Epithelial cell of prostate (primary cell): ENCODE measurements at places on chromosomes 5 and 9.
A peak's percentile ranks its signal among the peaks of the same experiment; 100 is the strongest.

- DNase-seq: no peak
Measured at GRCh38 chr5:156474251-156474650, 147.3 kb downstream of the SGCD start.

DNA sequence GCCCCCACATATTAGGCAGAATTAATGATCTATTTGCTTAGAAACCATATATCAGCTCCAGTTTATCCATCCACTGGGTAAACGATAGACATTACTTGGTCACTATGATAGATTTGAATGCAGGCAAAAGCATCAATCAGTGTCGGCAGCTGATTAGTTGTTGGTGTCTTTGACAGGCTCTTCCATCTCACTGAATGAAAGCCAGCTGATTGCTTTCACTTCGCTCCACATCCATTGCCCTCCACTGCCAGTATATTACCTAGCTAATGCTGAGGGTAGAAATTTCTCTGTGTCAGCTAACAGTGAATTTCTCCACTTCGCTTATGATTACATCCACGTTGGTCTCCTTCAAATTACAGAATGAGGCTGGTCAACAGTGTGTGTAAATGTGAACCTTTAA lies 821.3 kb upstream of the TYRP1 start:
- no peak for DNase-seq

- DNase-seq: no peak
Measured at GRCh38 chr9:68653141-68653595, 51.9 kb upstream of the PIP5K1B start.

DNA sequence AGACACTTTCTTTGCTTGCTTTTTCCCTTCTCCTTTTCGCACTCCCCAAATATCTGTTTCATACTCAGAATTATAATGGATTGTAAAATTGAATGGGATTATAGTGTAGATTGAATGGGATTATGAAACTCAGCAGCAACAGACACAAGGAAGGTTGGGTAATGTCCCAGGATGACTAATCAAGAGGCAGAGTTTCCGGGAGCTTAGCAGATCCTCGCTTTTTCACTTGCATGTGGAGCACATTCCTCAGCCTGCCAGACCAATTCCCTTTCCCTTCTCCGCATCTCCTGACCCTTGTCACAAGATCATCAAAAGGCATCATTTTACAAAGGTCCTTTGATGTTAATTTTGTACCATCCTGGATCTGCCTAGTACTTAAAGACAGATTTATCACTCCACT lies 55.1 kb upstream of the SLC1A1 start:
- no peak for DNase-seq

GRCh38 chr9:105972466-105973204 lies 278.3 kb downstream of the TMEM38B start:
- no peak for DNase-seq

DNA sequence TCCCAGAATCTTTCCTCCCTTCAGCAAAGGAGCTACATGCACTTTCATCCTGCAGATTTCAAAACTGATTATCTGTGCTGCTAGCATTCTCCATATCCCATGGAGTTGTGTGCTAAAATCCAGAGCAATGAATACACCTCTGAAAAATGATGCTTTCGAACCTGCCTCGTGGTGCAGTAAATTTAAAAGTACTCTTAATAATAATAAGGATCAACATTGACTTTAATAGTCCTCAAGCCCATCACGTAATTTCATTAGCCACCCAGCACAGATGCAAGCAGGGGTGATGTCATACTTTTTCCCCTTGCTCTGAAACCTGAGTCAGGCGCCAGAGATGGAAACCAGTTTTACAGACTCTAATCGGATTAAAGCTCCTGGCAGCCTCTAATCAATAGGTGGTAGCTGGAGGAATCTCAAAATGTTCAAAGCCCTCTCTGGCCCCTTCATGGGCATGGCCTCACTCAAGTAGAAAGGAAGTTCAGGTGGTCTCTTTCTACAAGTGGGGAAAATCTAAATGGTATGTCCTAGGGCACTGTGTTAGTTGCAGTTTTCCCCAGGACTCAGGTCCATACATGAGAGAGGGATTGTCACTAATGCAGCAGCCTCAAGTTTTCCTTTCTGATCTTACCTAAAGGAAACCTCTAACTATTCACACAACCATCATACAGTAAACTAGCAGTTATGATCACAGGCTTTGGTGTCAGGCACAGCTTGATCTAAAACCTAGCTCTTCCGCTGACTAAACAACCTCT lies 221.6 kb upstream of the SLC30A5 start:
- DNase-seq: no peak

GRCh38 chr5:16889203-16889971 lies 46.7 kb downstream of the MYO10 start:
- DNase-seq: no peak

GRCh38 chr9:133335924-133336811 lies at the start of gene SURF6:
TSS of gene SURF6 (minus strand) at chr9:133336188. CDS start at chr9:133336132, 56 bp downstream.
- DNase-seq: peak; percentile 43

GRCh38 chr5:10630126-10630525 lies 66.3 kb downstream of the ANKRD33B start:
- DNase-seq: peak; percentile 75

GRCh38 chr9:109739760-109740159 lies 40.2 kb upstream of the PALM2AKAP2 start:
- DNase-seq: no peak

- no peak for DNase-seq
Measured at GRCh38 chr5:57600321-57600720, 117.7 kb upstream of the ACTBL2 start.

- DNase-seq: no peak
Measured at GRCh38 chr5:161261668-161262323, 284.7 kb downstream of the GABRB2 start.

GRCh38 chr9:126474206-126474765 lies 139.4 kb upstream of the LMX1B start:
- no peak for DNase-seq

- no peak for DNase-seq
Measured at GRCh38 chr9:85322592-85322991, 419.2 kb downstream of the AGTPBP1 start.
